Activated B cell treated with CpG ODN at 0.5 μM for 24 hours (primary cell): ENCODE measurements at places on chromosomes 7 and 10. TPM values are rescaled to one million over a fixed set of nuclear protein-coding genes. Genes with fewer than 3 reads are reported as not detected.

SIRT1 gene
- total RNA-seq = 30.1 and 31.6 TPM in 2 replicates

C7orf57 gene
- not detected in 2 replicates for total RNA-seq

DNA sequence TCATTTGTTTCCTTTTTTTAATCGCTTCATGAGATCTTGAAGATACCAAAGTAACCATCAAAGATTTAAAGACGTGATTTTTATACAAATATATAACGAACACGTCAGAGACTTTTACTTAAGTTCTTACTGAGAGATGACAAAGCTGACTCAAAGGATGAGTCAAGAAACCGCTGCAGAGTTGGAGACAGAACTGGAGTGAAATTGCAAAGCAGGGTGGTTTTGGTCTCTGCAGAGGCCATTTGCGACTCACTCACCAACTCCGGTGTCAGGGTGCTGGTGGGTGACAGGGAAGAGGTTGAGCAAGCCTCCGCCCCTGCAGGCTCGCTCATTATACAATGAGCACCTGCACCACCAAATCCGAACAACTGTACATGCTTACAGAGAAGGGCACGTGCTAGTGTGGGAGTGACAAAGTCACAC is 75.2 kb downstream of the DNAJB6 start:
- DNase-seq = no peak

HECW1 gene
- not detected in 2 replicates for total RNA-seq

DNA sequence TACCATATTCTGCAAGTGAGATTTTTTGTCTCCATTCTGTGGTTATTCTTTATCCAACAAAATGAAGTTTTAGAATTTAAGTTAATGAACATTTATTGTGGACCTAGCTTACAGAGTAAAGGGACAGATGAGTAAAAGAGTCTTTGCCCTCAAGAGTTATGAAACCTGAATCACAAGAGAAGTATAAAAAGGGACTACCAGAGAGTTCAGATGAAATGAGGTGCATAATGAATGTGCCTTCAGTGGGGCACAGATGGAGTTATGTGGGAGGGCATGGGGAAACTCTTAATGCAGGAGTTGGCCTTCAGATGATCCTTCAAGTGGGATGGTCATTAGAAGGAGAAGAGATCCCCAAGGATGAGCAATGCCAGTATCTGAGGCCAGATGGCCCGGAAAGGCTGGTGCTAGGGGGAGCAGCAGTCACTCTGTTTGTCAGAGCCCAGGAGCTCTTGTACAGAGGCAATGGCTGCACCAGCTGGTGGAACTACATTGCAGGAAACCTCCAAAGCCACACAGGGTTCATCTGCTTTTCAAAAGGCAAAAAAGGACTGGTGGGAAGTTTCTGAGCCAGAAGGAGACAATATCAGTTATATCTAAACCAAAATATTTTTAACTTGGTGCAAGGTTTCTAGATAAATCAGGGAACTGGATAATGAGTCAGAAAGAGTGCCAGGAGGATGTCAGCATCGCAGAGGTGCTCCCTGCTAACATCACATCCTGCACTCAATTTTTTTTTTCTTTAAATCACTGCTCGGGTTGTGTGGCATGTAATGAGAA is 162.0 kb downstream of the KLF6 start:
- DNase-seq = no peak

GRCh38 chr7:6379886-6380285 is 67.9 kb downstream of the DAGLB start:
- DNase-seq = no peak

AEBP1 gene
- 17.4 and 21.7 TPM in 2 replicates for total RNA-seq

PIK3CG gene
- total RNA-seq = 62.0 and 63.6 TPM in 2 replicates

OR6V1 gene
- not detected in 2 replicates for total RNA-seq

DNA sequence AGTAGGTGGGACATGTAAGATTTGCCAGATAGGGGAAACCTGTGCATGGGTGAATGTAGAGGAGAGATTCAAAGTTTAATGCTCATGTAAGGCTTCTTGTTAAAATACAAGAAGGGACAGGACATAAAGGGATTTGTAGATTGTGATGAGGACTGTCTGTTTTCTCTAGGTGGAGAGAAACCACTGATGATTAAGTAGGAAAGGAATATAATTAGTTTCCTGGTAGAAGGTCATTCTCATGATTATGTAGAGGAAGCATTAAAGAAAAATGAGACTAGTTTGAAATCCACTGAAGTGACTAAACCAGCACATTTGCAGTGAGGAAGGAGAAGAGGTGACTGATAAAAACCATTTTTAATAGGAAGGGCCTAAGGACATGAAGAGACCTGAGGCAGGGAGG is 19.6 kb upstream of the MACC1 start:
- no peak for DNase-seq

- DNase-seq = no peak
Observed at GRCh38 chr7:126658684-126659083, 594.1 kb downstream of the GRM8 start.

GRID2IP gene
- total RNA-seq = 0.93 and 1.3 TPM in 2 replicates
